Activated T-cell treated with anti-CD3 and anti-CD28 coated beads, Interleukin-2, amount 50 U/mL, for 4 hours (primary cell): ENCODE measurements at places on chromosomes 4 and X.

DNA sequence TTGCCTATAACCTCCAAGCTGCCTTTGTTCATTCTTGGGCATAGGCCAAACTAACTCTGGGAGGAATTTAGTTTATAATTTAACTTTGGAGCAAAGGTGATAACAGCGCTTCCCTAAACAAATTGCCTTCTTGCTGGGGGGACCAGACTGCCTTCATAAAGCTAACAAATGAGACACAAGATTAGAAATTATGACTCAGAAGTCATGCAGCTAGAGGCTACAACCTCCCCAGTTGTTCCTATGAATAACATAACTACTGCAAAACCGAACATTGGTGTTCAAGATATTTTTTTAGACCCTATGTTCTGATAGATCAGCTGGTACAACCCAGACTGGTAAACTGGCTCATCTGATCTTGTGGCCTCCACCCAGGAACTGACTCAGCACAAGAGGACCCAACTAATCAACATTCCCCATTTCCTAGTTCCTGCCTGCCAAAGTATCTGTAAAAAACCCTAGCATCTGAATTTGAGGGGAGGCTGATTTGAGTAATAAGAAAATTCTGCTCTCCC lies 22.0 kb upstream of the TMPRSS11B start:
- DNase-seq, result no peak

DNA sequence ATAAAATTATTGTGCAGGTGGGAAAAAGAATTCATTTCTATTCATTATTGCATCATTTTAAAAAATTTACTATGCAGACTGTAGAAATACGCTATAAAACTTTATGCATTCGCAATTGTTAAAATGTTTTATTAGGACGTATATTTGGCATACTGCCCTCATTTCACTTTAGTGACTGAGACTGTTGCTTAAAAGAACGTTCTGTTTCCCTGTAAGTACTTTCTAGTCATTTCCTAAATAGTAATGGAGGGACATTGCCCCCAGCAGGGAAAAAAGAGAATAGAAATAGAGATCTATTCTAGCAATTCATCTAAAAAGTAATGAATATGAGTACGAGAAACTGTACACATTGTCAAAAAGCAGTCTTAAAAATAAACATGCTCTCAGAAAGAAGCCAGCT lies 1295.8 kb upstream of the TENM3 start:
- DNase-seq, result no peak

DNA sequence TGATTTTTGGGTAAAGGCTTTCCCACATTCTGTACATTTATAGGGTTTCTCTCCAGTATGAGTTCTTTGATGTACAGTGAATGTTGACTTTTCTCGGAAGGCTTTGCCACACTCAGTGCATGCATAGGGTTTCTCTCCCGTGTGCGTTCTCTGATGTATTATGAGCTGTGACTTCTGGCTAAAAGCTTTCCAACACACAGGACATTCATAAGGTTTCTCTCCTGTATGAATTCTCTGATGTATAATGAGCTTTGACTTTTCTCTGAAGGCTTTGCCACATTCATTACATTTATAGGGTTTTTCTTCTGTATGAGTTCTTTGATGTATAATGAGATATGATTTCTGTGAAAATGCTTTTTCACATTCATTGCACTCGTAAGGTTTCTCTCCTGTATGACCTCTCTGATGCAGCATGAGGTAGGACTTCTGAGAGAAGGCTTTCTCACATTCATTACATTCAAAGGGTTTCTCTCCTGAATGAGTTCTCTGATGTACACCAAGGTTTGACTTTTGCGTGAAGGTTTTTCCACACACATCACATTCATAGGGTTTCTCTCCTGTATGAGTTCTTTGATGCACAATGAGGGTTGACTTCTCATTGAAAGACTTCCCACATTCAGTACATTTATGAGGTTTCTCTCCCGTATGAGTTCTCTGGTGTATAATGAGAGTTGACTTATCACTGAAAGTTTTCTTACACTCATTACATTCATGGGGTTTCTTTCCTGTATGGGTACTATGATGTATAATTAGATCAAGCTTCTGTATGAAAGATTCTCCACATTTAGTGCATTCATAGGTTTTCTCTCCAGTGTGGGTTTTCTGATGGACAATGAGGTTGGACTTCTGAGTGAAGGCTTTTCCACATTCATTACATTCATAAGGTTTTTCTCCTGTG lies 27.3 kb downstream of the ZNF182 start:
- DNase-seq, result no peak

GRCh38 chr4:75018811-75019479 lies 86.0 kb downstream of the PARM1 start:
- no peak for DNase-seq

- DNase-seq, result no peak
These were observed 48.9 kb upstream of the ZNF518B start for GRCh38 chr4:10506077-10506476.

DNA sequence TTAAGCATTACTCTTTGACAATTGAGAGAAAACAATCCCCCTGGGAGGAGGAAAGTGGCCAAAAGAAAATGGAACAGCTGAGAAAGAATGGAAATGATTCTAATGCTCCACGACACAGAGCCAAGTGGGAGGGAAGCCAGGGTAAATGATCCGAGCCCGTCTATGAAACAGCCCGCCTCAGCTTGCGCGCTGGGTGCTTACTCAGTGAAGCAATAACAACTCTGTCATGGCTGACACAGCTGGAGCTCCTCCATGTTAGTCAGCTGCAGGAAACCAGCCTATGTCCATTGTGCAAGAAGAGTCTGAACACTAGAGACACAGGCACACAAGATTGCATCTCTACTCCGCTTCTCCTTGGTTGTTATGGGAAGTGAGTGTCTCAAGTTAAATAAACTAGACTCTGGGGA lies 19.3 kb downstream of the NOA1 start:
- DNase-seq, result no peak
